NB4 (cell line): ENCODE measurements at places on chromosomes 5 and 9.

- DNase-seq: no peak
These were observed 67.6 kb upstream of the RGMB start for GRCh38 chr5:98705841-98706240.

DNA sequence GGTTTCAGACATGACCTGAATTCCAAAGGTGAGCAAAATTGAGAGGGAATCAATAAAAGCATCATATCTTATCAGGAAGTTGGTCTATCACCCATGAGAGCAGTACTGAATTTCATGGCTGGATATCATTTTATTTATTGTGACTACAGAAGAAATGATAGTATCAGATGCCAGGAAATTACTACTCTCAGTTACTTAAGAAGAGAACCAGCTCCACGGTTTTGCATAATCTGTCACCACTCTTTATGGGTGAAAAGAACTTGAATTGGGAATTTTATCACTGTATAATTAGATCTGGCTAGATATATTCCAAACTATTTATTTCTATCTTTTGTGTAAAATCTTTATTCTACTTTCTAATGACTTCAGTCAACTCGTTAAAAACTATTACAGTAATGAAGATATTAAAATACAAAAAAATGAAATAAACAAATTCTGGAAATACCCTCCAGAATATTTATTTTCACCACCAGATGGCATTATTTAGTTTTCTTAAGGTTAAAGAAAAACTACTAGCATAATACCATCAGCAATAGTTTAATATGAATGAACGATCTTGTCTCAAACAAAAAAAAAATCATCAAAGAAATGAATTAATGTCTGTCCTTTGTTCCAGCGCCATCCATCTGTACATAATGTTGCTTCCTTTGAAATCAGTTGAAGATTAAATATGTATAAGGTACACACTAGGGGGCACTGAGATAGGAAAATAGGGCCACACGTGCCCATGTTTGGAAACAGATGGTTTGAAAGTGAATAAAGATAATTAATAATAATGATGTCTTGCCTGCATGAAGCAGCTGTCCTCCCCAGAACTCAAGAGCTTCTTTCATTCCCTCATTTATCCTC is 84.7 kb upstream of the SLCO6A1 start:
- DNase-seq: peak; percentile 8

DNA sequence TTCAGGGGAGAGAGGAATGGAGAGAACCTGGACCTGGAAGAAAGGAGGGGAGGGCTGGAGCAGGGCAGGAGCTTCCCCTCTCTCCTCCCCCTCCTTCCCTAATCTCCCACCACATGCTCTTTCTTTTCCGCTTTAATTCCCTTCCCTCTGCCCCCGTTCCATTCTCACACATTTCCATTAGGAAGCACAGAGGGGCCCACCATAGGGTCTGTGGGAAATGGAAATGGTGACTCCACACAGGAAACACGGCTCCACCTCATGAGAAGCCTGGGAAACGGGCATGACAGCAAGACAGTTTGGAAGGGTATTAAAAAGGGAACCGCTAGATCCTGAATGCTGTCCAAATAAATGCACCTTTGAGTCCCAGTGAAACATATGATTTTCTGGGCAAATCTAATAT is 64.9 kb upstream of the ENTREP1 start:
- no peak for DNase-seq

DNA sequence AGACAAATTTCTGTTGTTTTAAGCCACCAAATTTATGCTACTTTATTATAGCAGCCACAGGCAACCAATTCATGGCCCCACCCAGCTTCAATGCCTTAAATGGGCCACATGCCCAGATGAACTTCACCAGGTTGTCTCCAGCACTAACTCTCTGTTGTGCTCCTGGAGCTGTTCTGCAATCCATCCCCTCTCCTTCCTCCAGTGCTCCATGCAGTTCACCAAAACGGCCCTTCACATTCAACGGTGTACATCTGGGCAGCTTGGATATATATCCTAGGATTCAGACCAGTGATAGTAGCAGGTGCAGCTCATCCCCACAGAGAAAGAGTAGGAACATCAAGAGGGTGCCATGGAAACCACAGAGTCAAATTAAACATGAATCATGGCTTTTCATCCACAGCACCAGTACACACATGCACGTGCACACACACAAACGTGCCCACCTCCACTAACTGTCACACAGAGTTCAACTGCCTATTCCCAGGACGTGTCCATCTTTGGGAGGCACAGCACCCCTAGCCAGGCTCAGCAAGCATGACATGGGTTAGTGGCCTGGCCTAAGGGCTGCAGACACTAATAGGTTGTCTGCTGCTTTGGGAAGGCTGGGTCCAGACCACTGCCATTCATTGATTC is 134.5 kb downstream of the MED10 start:
- no peak for DNase-seq

DNA sequence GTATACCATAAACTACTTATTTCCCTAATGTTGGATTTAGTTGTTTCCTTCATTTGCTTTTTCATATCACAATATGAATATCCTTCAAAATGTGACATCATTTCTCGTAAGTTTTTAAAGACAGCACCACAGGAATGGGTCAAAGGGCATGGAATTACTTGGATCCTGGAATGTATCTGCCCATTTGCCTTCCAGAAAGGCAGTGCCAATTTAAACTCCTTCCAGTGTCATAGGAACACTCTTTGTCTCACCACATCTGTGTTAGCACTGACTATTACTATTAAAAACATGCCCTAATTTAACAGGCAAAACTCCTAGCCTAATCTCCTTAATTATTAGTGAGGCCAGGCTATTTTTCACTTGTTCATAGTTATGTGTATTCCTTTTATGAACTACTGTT is 58.0 kb downstream of the SPTLC1 start:
- no peak for DNase-seq

DNA sequence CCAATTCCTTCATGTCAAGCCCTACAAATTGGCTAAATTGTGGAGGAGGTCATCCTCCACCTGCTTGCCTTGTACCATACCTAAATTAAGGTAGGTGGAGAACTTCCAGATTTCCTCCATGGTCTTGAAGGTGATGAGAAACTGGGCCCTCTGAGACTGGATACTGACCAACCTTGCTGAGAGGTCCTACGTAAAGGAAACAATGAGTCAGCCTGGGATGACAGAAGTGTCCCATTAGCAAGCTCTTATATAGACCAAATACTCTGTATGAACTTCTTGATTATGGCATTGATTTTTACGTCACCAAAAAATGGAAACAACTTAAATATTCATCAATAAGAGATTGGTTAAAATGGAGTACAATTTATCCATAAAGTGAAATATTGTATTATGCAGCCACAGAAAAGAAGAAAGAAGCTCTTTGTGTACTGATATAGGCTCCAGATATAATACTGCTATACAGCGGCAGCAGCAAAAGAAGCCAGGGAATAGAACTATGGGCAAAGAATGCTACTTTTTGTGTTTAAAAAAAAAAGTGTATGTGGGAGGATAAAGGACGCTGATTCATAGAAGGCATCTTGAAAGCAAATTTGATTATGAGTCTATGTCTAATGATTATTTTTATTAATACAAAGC is 18.3 kb downstream of the SH3TC2 start:
- no peak for DNase-seq

GRCh38 chr5:160054831-160055230 is 45.9 kb downstream of the TTC1 start:
- DNase-seq: peak; percentile 21
